Stimulated activated CD8-positive, alpha-beta memory T cell treated with anti-CD3 and anti-CD28 coated beads, Interleukin-7, amount 100 ng/mL, for 24 hours (primary cell): ENCODE measurements at places on chromosomes 7 and 10.

- DNase-seq, result no peak
Measured at GRCh38 chr7:146713205-146713604, 596.6 kb downstream of the CNTNAP2 start.

DNA sequence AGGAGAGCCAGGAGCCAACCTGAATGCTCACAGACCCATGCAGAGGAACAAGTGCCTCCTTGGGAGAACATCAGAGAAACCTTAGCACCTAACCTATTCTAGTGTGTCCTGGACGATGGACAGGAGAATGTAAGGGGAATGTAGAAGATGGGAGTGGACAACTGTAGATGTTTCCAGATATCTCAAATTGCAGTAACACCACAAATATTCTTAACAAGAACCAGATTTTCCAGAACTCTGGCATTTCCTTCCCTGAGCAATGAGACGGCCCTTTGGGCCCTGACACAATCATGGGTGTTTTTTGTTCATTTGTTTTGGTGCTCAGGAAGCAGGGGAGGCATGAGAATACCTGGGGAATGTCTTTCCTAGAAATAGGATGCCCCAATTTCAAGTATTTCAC, 196.1 kb upstream of the PRSS1 start:
- DNase-seq, result no peak

- DNase-seq, result no peak
Measured at GRCh38 chr7:3029138-3029537, 14.5 kb downstream of the CARD11 start.

GRCh38 chr7:134415700-134416099, 43.2 kb downstream of the AKR1B1 start:
- no peak for DNase-seq

- DNase-seq, result no peak
Measured at GRCh38 chr7:102291056-102291915, 4.6 kb downstream of the SH2B2 start.

GRCh38 chr10:51389415-51390321, 309.7 kb downstream of the CSTF2T start:
- DNase-seq, result peak; percentile 2

- DNase-seq, result no peak
Measured at GRCh38 chr7:136807598-136807997, 60.9 kb upstream of the CHRM2 start.

GRCh38 chr10:114507449-114507848, 103.1 kb upstream of the AFAP1L2 start:
- no peak for DNase-seq

GRCh38 chr10:17217631-17218232, 10.3 kb upstream of the VIM start:
- no peak for DNase-seq

DNA sequence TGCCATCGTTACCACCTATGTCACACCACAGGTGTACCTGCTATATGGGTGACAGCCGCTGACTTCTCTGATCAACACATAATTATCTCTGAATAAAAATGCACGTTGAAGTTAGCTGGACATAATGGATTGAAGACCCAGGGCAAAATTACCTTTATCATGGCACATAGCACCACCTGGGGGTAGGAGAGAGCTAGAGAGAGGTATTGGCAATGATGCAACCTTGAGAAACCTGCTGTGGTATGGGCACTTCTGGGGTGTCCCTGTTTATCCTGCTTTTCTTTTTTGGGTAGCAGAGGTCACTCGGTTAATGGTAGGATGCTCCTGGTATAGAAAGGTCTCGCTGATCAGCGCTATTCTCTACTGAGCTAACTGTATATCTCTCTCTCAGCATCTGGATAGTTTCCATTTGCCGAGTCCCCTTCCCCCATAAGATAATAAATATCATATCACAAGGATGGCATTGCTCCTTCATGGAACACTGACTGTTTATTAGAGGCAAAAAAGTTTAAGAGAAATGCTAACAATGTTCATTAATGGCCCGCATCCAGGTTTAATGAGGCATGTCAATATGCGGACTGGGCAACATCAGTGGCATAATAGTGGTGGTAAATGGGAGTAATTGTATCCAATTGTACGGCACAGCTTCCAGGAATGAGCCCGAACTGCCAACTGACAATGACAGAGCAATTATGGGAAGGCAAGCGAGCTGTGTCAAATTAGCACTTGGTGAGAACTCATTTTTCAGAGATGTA, 323.1 kb downstream of the TFEC start:
- no peak for DNase-seq

DNA sequence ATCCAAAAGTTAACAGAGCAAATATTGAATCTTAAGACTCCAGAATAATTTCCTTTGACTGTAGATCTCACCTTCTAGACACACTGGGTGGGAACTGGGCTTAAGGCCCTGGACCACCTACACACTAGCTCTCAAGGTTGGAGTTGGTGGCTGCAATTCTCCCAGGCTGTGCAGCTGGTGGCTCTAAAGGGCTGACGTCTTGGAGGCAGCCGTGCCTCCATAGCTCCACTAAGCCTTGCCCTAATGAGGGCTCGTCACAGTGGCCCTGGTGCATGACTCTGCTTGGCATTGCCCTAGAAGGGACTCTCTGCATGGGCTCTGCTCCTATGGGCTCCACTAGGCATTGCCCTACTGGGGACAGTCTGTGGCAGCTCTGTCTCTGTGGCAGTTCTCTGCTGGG, 1005.2 kb downstream of the CCSER2 start:
- no peak for DNase-seq

- DNase-seq, result no peak
Measured at GRCh38 chr7:14195079-14195478, 205.6 kb upstream of the ETV1 start.
